Kidney capillary endothelial cell (primary cell): ENCODE measurements at places on chromosomes 1 and 21.

- no peak for DNase-seq
These were observed 326.7 kb upstream of the CAMK1G start for GRCh38 chr1:209256766-209257350.

DNA sequence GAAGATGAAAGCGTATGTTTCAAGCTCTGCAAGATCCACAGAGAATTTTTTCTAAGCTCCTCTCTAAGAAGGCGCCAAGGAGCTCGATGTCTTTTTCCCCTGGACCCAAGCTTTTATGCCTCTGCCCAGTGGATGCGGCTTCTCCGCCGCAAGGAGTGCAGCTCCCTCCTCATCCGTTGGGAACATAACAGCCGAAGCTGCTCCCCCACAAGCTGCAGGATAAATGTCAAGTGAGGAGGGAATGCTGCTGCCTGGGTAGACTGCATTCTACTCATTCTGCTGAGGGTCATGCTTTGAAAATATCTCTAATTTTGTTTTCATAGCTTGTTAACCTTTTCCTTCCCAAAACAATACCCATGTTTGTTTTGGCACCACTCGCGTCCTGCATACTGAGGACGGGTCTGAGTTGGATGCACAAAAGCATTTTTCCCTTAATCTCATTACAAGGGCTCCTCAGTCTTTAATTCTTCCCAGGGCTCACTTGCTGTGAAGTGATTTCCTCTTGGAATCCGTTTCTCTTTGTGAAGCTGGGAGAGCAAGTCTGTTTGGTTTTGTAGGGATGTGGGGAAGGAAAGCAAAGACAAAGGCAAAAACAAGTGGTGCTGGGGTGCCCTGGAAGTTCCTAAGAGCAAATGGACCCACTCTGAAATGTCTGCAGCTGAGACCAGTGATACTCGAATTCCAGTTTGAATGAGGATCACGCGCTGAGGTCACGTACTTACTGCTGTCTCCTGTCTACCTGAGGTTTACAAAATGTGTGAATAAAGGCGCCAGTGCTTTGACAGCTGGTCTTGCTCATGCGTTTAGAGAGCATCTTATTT lies 134.0 kb upstream of the IRF2BP2 start:
- DNase-seq, result no peak

DNA sequence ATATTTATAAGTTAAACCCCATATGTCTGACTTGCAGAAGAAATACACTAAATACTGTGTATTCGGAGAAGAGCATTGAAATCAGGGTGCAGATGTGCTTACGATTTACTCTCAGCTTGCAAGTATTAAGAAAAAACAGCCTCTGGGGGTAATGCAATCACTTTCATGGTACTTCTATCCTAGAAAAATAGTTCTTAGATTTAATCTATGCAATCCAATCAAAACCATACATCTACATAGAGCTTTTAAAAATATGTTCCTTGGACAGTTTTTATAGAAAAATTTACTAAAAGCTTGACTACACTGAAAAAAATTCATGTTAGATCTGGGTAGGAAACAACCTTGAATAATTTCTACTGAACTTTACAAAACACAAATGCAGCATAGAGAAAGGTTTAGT lies 890.3 kb upstream of the ADGRL2 start:
- no peak for DNase-seq

- no peak for DNase-seq
These were observed 25.9 kb downstream of the TSPAN2 start for GRCh38 chr1:115063228-115063901.

- no peak for DNase-seq
These were observed 6.9 kb upstream of the GPR153 start for GRCh38 chr1:6267686-6268322.

DNA sequence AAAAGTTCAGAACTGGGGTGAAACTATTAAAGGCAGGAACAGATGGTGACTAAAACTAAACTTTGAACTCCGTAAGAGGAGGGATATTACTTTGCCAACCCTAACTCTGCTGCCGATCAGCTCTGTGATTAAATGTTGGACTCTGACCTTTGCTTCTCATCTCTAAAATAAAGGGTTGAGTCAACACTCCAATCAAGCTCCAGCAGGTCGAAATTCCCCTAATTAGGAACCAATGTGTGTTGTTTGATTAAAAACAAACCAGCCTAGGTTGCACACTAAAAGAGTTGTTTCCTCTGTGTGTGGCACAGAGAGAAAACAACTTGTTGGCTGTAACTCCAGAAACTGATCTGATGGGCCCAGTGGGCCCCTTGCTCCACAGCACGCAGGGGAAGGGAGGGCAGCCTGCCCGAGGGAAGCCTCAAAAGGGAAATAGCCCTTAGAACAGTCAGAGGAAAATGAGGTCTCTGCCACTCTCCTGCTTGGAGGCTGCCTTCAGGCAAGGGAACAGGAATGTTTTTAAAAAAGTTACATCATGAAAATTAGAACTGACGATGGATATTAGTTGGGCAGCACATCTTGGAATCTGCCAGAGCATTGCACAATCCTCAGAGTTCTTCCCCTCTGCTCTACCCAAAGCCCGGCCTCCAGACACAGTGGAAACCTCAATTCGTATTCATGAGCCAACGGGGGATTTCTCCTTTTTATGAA lies 69.3 kb downstream of the KCTD3 start:
- DNase-seq, result no peak

GRCh38 chr1:118116909-118117308 lies 68.1 kb downstream of the SPAG17 start:
- DNase-seq, result no peak

- DNase-seq, result no peak
These were observed 43.5 kb downstream of the WDR4 start for GRCh38 chr21:42835611-42836401.

DNA sequence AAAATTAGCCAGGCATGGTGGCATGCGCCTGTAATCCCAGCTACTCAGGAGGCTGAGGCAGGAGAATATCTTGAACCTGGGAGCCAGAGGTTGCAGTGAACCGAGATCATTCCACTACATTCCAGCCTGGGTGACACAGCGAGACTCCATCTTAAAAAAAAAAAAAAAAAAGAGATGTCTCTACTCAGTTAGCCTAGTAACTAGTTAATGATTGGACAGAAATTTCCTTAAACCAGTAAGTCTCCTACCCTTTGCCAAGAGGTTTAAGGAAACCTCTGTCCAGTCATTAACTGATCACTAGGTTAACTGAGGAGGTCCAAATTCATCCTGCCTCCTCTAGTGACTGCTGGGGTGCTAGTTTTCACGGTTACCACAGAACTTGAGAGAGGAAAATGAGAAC lies 143.9 kb upstream of the UBE2U start:
- no peak for DNase-seq

GRCh38 chr1:51569284-51570062 lies 47.4 kb upstream of the OSBPL9 start:
- peak; percentile 71 for DNase-seq

DNA sequence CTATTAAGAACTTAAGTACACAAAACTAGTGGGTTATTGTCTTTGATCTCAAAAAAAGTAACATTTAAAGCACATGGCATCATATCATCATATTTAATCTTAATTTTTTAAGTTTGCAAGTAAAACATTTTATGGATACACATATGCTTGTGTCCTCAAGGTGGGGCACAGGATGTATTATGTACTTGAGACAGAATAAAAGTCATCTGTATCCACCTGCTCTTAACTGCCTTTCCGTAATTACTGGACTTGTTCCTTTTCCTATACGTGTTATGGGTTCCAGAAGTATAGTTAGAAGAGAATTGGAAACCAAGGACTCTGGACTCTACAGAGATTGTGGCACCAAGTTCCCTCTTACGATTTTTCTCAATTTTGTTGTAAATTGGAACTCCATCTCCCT lies 79.4 kb downstream of the FCRL5 start:
- DNase-seq, result no peak
